PC-3 (cell line): ENCODE measurements at places on chromosomes 12 and 14. TPM values are rescaled to one million over a fixed set of nuclear protein-coding genes. Genes with fewer than 3 reads are reported as not detected.
A peak's percentile ranks its signal among the peaks of the same experiment; 100 is the strongest.

DNA sequence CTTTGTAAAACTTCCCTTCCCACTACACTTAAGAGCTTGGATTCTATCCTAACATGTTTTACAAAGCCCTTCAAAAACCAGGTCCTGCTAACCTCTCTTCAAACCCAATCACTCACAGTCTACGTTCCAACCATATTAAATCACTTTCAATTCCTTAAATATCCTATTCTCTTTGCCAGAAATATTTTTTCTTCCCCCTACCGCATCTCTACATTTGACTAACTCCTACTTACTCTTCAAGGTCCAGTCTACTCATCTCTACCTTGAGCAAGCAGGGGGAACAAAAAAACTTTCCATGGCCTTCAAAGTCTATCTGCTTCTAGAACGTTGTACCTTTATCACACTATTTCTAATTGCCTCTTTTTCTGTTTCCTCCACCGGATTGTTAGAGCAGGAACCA is 6.1 kb downstream of the ERGIC2 start:
- no peak for DNase-seq
- no peak overlapping the region for H3K4me3 ChIP-seq
- H3K27me3 ChIP-seq, result no peaks in the 10 kb centered on the region
- H3K36me3 ChIP-seq, result peaks cover 37% of the 10 kb centered on the region
- peaks cover 15% of the 10 kb centered on the region for H3K4me1 ChIP-seq
- no peak overlapping the region for H3K27ac ChIP-seq

DNA sequence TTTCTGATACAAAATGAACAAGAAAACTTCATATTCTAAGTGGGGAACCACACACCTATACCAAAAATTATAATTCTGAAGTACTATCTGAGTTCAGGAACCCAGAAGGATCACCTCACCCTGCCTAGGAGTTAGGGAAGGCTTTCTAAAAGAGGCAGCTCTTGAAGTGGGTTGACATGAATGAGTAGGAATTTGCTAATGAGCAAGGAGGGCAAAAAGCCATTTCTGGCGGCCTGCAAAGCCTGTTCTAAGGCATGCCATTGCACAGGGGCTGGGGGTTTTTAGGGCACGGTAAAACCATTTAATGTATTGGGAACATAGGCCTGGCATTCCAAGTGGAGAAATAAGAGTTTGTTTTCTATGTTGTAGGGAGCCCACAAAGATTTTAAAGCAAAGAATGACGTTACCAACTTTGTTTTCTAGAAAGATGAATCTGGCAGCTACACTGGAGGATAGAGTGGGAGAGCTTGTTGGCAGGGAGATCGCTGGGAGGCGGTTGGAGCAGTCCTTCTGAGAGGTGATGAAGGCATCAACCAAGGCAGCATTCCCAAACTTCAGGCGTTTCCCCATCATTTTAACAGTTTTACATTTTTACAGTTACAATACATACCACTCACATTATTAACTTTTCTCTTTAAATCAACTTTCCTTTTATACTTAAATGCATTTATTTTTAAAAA is 14.1 kb downstream of the IFT43 start:
- no peak overlapping the region for H3K27ac ChIP-seq
- no peaks in the 10 kb centered on the region for H3K4me1 ChIP-seq
- no peak overlapping the region for H3K4me3 ChIP-seq
- no peak for DNase-seq
- H3K27me3 ChIP-seq, result no peaks in the 10 kb centered on the region

DNA sequence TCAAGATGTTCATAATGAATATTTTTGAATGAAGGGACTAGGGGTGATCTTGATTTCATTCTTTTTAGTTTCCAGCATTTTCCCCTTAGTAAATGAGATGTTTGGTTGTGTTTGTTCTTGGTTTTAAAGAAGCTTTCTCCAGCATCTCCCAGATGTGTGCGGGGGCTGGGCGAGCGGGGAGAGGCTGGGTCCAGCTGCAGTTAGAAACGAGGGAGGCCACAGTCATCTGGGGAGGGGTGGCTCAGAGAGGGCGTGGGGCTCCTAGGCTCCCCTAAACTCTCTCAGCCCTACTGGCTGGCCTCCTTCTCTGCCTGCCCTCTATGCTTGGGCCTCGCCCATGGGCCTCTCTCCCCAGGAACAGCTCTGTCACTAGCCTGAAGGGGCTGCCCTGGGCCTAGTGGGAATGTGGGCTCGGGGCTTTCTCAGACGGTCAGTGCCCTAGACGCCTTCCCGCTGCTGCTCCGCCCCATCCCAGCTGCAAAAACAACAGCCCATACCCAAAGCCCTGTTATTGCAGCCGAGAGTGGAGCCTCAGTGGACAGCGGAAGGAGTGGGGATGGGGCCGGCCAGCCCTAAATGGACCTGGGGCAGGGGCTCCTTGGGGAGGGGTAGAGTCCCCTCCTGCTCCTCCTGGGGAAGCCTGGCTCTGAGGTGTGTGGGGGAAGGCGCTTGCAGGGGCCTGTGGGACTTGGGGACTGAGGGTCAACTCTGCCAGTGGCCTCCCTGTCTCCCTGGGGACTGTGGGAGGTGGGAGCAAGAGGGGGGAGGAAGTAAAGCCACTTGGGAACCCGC is 18.3 kb upstream of the EIF2B2 start:
- H3K36me3 ChIP-seq, result no peaks in the 10 kb centered on the region
- H3K27ac ChIP-seq, result no peak overlapping the region
- DNase-seq, result no peak
- H3K27me3 ChIP-seq, result no peaks in the 10 kb centered on the region

- H3K27me3 ChIP-seq, result no peaks in the 10 kb centered on the region
- peak; percentile 89 for DNase-seq
- no peaks in the 10 kb centered on the region for H3K36me3 ChIP-seq
Measured at GRCh38 chr14:102125546-102125945, 14.2 kb upstream of the WDR20 start.

DNA sequence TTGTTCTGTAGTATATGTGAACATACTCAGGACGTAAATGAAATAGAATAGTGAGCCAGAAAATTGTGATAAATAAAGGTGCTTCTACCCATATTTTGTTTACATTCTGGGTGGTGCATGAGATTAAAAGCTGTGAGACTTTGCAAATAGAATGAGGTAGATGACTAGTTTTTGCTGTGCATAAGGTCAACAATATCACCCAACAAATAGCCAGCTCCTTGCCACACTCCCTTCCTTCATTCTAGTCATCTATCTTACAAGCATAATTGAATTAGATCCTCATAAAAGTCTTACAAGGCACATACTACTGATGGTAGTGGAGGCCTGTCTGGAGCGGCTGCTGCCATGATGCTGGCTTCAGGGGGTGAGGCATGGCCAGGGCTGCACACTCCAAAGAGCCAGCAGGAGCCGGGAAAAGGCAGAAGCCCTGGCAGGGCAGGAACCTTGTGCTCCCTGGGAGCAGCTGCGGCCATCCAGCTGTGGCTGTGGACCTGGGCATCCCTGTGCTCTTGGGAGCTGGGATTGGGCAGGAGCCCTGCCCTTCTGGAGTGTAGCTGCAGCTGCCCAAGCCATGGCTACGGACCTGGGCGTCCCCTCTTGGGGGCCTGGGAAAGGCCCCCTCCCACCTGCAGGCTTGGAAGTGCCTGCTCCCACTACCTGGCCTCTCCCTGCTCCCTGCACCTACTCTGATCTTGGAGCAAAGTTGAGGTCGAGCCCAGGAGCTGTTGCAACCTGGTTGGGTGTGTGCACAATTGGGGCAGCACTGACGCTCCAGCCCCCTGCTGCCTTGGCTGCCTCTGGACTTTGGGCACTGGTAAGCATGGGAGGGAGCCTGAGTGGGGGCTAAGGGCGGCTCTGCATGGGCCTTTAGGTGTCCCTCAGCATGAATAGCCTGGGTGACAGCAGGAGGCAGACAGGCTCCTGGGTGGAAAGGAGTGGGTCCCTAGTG is 112.8 kb downstream of the DACT1 start:
- peak overlapping the region; percentile 81 for H3K27ac ChIP-seq
- peaks cover 55% of the 10 kb centered on the region for H3K4me1 ChIP-seq
- 0 out of 2 replicates have a peak overlapping the region, but pooled peaks have one; percentile 2 for H3K4me3 ChIP-seq
- no peaks in the 10 kb centered on the region for H3K36me3 ChIP-seq

GRCh38 chr12:119868992-119869391 is 8.1 kb downstream of the CIT start:
- no peak overlapping the region for H3K4me3 ChIP-seq
- peak overlapping the region; percentile 72 for H3K27ac ChIP-seq
- H3K27me3 ChIP-seq, result no peaks in the 10 kb centered on the region
- DNase-seq, result no peak

DNA sequence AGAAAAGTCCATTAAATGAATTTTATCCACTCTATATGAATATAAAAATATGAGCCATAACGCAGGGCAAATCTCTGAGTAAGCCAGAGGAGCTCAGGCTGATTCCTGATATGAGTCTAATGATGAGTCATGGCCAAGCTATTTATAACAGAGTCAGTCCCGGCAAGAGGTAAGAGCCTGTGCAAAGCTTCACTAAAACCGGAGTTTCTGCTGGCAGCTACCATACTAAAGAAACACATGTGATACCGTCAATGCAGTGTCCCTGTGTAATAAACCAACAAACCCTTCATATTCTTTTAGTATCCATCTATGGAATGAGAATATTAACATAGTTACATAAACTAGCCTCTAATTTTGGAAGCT is 319.4 kb downstream of the KCNC2 start:
- no peaks in the 10 kb centered on the region for H3K36me3 ChIP-seq
- H3K4me3 ChIP-seq, result peak overlapping the region; percentile 61
- H3K27me3 ChIP-seq, result no peaks in the 10 kb centered on the region
- DNase-seq, result peak; percentile 95
- H3K27ac ChIP-seq, result peak overlapping the region; percentile 97
- peaks cover 40% of the 10 kb centered on the region for H3K4me1 ChIP-seq

- no peaks in the 10 kb centered on the region for H3K27me3 ChIP-seq
- no peaks in the 10 kb centered on the region for H3K4me1 ChIP-seq
- no peak for DNase-seq
- no peak overlapping the region for H3K4me3 ChIP-seq
- H3K27ac ChIP-seq, result no peak overlapping the region
Measured at GRCh38 chr14:85911044-85911443, 381.1 kb downstream of the FLRT2 start.

DNA sequence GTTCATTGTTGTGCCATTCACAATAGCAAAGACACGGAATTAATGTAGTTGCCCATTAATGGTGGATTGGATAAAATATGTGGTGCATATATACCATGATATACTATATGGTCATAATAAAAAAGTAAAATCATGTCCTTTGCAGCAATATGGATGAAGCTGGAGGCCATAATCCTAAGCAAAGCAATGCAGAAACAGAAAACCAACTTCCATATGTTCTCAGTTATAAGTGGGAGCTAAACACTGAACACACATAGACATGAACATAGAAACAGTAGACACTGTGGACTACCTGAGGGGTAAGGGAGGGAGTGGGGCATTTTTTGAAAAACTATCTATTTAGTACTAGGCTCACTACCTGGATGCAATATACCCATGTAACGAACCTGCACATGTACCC is 3.0 kb upstream of the ERP27 start:
- no peaks in the 10 kb centered on the region for H3K36me3 ChIP-seq
- no peak overlapping the region for H3K4me3 ChIP-seq
- no peaks in the 10 kb centered on the region for H3K27me3 ChIP-seq

DNA sequence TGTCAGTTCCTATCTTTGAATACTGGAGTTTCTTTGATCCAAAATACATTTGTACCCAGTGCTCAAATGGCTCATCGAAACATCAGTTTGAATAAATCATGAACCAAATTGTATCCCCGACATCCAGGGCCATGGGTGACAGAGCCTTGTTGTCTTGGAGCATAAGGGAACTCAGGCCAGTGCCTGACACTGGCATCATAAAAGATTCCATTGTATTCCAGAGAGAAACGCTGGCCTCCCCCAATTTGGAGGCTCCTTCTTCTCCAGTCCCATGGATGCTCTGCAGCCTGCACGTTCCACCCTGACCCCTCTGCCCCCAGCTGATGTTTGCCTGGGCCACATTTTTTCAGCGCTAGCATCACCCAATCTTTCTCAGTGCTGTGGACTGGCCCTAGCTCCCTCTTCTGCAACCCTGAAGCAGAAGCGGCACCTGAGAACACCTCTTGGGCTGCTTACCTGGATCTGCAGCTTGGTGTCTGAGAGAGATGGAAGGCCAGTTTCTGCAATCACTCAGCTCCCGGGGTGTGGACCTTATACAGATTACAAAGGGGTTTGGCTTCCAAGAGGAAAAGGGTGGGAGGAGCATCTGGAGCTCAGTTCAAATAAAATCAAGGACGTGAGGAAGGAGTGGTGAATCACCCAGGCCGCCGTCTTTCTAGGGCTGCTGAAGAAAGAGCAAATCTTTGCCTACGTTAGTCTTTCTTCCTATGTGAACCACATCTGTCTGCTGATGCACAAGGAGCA is at the start of gene RNASE1:
RNASE1 (minus strand) TSS at position 504 of the 744 bp plus-strand sequence. CDS start 776 bp downstream, outside the sequence.
- no peak within 1 kb of the TSS for H3K27ac ChIP-seq

GRCh38 chr12:64612843-64613242 is 2.5 kb downstream of the RASSF3 start:
- H3K27ac ChIP-seq, result no peak overlapping the region
- no peak for DNase-seq
- peak overlapping the region; percentile 80; the same call in 1 of the 2 replicates for H3K4me3 ChIP-seq
- peaks cover 10% of the 10 kb centered on the region; the same call in 1 of the 2 replicates for H3K4me1 ChIP-seq

GRCh38 chr12:57729321-57729844 is 9.2 kb downstream of the AGAP2 start:
- H3K27ac ChIP-seq, result no peak overlapping the region
- no peak for DNase-seq
- no peaks in the 10 kb centered on the region for H3K36me3 ChIP-seq

- H3K27me3 ChIP-seq, result no peaks in the 10 kb centered on the region
- no peak for DNase-seq
- peaks cover 18% of the 10 kb centered on the region for H3K4me1 ChIP-seq
Measured at GRCh38 chr14:102472791-102473150, 36.8 kb downstream of the ANKRD9 start.

DNA sequence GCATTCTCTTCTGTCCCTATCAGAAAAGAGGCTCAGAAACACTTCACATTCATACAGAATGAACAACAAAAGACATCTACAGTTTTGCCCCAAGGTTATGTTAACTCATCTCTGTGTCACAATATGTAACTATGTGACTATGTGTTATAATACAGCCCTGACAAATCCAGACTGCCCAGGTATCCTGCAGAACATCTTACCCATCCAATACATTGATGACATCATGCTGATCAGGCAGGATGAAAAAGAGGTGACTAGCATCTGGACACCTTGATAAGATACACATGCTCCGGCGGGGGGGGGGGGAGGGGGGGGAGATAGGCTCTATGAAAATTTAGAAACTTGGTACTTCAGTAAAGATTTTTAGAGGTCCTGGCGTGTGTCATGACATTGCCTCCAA is 8.3 kb upstream of the GNS start:
- no peaks in the 10 kb centered on the region for H3K27me3 ChIP-seq
- H3K36me3 ChIP-seq, result no peaks in the 10 kb centered on the region
- no peak overlapping the region for H3K27ac ChIP-seq
- DNase-seq, result peak; percentile 75
- H3K4me1 ChIP-seq, result peaks cover 8% of the 10 kb centered on the region

DNA sequence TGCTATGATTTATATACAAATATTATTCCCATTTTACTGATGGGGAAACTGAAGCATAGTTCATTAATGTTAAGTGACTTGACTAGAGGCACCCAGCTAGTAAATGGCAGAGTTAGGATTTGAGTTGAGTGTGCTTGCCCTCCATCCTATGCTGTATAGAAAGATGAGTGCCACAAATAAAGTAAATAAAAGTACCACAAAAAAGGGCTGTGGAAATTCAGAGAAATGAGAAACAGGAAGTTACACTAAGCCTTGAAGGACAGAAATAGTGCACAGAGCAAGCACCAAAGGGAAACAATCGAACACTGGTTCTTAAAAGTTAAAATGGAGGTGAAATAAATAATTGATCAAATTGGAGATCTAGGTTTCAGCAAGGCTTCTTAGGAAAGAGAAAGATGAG is 9.2 kb upstream of the ABCD2 start:
- no peak for DNase-seq
- H3K36me3 ChIP-seq, result no peaks in the 10 kb centered on the region
- H3K4me1 ChIP-seq, result no peaks in the 10 kb centered on the region
- no peak overlapping the region for H3K4me3 ChIP-seq
- no peaks in the 10 kb centered on the region for H3K27me3 ChIP-seq

SLC2A14 gene
- not detected in 2 replicates for total RNA-seq

ABCD2 gene
- total RNA-seq, result not detected in 2 replicates

TPH2 gene
- not detected in 2 replicates for total RNA-seq

FGF6 gene
- total RNA-seq, result not detected in 2 replicates

PTPRQ gene
- 0.07 TPM in 1 of 2 replicates, not detected in the other for total RNA-seq

GPR137C gene
- total RNA-seq, result 0.63 and 0.91 TPM in 2 replicates
